Nephron progenitor cell (in vitro differentiated cells): ENCODE measurements at places on chromosomes 7 and 10.
A peak's percentile ranks its signal among the peaks of the same experiment; 100 is the strongest.

DNA sequence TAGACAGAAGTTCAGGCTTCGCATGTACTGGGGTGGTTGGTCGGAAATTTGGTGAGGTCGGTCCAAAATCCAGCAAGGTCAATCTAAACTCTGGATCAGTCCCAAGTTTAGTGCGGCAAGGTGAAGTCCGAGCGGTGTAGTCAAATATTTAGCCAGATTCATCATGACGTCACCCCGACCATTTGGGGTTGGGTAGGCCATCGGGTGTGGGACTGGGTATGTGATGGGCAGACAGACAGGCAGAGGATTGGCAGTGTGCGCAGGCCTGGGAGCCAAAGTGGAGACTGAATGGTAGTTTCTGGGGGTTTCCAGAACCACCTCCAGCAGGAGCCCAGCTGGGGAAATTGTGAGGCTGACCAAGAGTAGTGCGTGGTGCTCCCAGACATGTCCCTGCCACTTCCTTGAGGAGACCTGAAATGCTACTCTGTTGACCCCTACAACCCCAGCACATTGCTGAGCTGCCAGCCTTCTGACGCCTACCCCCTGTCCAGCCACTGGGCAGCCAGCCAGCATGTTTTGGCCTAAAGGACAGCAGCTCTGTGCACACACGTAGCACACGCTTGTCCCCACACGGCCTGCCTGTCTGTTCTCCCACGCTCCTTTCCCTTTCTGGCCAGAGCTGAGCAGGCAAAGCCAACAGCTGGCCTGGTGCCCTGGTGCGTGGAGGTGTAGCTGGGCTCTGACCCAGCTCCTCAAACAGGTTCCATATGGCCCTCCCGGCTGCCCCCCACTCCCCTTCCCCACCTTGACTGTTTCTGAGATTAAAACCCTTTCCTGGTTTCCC, 55.9 kb downstream of the FAM241B start:
- peaks cover 26% of the 10 kb centered on the region for H3K27me3 ChIP-seq
- no peak overlapping the region for H3K4me3 ChIP-seq
- H3K36me3 ChIP-seq = no peaks in the 10 kb centered on the region
- DNase-seq = no peak
- no peak overlapping the region for H3K27ac ChIP-seq

DNA sequence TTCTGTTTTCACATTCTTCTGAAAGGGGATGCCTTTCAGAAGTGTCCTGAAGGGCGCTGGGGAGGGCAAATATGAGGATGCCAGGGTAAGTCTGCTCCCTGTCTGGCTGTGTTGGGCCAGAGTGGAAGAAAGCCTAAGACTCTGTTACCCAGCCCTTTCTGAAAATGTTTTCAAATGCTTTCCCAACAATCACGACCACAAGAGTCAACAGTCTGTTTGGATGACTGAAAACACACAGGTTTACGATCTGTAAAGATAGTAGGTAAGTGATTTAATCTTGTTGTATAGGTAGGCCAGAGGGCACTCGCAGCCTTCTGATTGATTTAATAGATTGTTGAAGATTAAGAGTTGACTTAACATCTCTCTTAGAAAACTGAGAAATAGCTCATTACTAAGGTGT, 13.2 kb downstream of the SGPL1 start:
- no peak overlapping the region for H3K4me3 ChIP-seq
- peak overlapping the region; percentile 91 for H3K27ac ChIP-seq
- H3K36me3 ChIP-seq = peaks cover 49% of the 10 kb centered on the region
- H3K27me3 ChIP-seq = no peaks in the 10 kb centered on the region
- no peak for DNase-seq
- H3K4me1 ChIP-seq = peaks cover 32% of the 10 kb centered on the region

- DNase-seq = no peak
- H3K36me3 ChIP-seq = no peaks in the 10 kb centered on the region
- H3K27ac ChIP-seq = no peak overlapping the region
- no peaks in the 10 kb centered on the region for H3K27me3 ChIP-seq
Observed at GRCh38 chr7:24911213-24911603, 68.8 kb downstream of the OSBPL3 start.

DNA sequence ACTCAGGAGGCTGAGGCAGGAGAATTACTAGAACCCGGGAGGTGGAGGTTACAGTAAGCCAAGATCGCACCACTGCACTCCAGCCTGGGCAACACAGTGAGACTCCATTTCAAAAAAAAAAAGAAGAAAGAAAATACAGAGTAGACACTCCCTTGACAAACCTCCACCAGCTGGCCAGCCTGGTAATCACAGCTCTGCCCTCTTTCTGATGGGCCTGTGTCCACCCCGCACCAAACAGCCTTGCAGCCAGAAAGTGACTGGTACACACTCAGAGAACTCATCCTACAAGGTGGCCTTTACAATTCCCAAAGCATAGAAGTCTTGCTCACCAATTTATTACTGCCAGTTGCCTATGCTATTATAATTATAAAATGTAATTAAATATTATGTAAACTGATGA, 66.6 kb downstream of the COBL start:
- H3K4me1 ChIP-seq = peaks cover 13% of the 10 kb centered on the region
- H3K27me3 ChIP-seq = peaks cover 2% of the 10 kb centered on the region
- H3K4me3 ChIP-seq = no peak overlapping the region
- no peak overlapping the region for H3K27ac ChIP-seq

DNA sequence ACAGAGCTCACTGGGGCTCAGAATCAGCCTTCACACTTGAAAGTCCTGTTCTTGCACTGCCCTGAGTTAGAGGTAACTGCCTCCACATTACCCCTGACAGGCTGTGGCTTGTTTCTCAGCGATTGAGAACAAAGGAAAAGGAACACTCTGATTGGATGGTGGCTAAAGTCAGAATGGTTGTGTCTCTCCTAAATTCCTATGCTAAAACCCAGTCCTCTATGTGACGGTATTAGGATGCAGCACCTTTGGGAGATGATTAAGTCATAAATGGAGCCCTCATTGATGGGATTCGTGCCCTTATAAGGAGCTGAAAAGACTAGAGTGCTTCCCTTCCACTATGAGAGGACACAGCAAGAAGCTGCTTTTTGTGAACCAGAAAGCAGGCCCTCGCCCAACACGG, 38.9 kb upstream of the DGKI start:
- H3K27me3 ChIP-seq = no peaks in the 10 kb centered on the region
- H3K27ac ChIP-seq = no peak overlapping the region
- H3K4me1 ChIP-seq = peaks cover 16% of the 10 kb centered on the region
- peaks cover 81% of the 10 kb centered on the region for H3K36me3 ChIP-seq
- no peak overlapping the region for H3K4me3 ChIP-seq
- no peak for DNase-seq

- no peak overlapping the region for H3K27ac ChIP-seq
- DNase-seq = no peak
- no peaks in the 10 kb centered on the region for H3K36me3 ChIP-seq
- H3K4me1 ChIP-seq = peaks cover 5% of the 10 kb centered on the region
Observed at GRCh38 chr7:34825221-34825620, 167.2 kb downstream of the NPSR1 start.

GRCh38 chr10:78207216-78207615, 173.6 kb downstream of the RPS24 start:
- H3K27ac ChIP-seq = no peak overlapping the region
- H3K27me3 ChIP-seq = peaks cover 7% of the 10 kb centered on the region
- peaks cover 26% of the 10 kb centered on the region for H3K4me1 ChIP-seq

- no peaks in the 10 kb centered on the region for H3K36me3 ChIP-seq
- H3K4me3 ChIP-seq = no peak overlapping the region
- no peak overlapping the region for H3K27ac ChIP-seq
Observed at GRCh38 chr7:28729727-28730126, 228.4 kb downstream of the TRIL start.

DNA sequence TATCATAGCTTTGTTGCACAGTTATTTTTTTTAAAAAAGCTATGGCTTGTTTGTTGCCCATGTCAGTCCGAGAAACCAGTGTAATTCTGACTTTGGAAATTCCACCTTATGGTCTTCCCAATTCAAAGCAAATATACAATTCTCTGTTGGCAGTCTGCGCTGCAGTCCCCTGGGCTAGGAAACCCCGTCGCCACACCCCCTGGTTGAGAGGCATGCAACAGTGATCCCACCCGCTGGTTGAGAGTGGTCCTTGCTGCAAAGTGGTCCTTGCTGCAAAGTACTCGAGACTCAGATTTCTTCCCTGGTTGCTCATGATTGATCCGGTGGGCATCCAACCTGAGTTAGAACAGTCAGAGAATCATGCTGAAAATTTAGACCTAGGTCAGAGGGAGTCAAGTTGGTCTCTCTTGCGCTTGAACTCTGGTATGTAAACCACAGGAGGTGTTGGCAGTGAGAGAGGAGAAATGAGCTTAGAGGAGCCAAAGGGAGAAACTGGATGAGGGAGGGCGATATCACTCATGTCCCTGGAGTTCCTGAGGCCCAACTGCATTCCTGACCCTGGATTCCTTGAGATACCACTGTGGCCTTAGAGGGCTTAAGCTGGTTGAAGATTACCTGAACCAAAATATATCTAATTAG, 45.0 kb upstream of the STK17A start:
- no peak overlapping the region for H3K27ac ChIP-seq
- H3K27me3 ChIP-seq = no peaks in the 10 kb centered on the region
- DNase-seq = no peak
- no peak overlapping the region for H3K4me3 ChIP-seq
- peaks cover 23% of the 10 kb centered on the region for H3K4me1 ChIP-seq

DNA sequence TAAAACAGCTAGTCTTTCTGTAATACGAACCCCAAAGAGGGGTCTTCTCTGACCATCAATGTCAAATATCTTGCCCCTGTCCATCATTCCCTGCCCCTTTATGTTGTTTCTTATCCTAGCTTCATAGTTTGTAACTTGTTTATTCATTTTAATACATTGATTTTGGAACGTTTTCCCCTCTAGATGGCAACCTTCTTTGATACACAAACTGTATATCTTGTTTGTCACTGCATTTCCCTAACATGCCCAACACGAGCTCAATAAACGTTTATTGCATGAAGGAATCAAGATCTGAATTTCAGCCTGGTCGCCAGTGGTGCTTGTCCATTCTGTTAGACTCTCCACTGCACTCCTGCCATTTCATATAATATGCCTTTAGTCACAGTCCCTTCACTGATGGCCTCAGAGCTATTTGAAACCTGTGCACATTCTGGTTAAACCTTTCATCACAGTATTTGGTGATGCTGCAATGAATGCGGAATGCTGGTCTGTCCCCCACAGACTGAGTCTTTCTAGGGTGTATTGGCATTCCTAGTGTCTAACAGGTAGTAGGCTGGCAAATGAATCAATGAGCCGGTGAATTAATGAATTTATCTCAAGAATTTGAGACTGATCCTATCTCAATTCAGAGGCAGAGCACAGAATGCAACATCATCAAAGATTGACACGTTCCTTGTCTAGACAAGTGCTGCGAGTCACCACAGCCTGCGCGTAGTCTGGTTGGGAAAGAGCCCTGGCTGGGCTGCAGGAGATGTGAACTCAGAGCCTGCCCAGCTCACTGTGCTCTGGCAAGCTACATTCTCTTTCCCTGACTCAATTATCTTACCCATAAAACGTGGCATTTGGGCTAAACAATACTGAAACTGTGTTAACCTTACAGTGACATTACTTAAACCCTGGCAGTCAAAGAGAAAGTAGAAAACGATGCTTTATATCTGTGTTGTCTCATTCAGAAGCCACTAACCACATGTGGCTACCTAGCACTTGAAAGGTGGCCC, 55.2 kb upstream of the FRMD4A start:
- no peak overlapping the region for H3K27ac ChIP-seq
- no peaks in the 10 kb centered on the region for H3K36me3 ChIP-seq
- peaks cover 5% of the 10 kb centered on the region for H3K27me3 ChIP-seq
- H3K4me1 ChIP-seq = no peaks in the 10 kb centered on the region
- H3K4me3 ChIP-seq = no peak overlapping the region
- DNase-seq = no peak

DNA sequence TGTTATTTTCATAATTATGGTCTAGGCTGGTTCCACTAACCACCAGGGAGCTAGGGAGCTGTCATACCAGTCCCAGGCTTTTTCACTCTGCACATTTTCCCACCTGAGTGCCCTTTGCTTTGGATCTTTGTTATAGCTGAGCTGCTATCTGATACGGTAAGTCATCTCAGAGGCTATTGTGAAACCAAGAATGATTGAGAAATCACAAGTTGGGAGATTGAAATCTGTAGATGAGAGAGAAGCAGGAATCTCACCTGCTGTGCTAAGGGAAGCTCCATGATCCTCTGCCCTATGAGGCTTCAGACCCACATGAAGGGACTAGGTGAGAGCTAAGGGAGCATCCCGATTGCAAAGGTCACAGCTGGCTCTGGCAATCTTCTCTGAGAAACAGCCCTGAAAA, 307.8 kb downstream of the REEP3 start:
- DNase-seq = no peak
- H3K4me1 ChIP-seq = peaks cover 11% of the 10 kb centered on the region
- no peak overlapping the region for H3K4me3 ChIP-seq
- H3K36me3 ChIP-seq = no peaks in the 10 kb centered on the region

DNA sequence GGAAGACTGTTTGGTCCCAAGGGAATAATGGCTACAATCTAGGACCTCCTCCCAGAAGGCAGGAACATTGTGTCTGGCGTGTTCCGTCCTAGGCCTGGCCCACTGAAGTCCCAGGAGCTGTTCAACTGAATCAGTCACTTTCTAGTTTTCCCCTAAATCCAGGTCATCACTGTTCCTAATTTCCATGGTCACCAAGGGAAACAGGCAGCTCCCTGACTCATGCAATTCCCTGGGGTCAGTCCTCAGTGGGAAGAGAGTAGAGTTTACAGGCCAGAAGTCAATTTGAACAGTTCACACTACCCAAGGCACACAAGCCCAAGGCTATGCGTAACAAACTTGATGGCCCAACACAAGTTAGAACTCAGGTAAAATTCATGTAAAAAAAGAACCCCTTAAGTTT, 44.0 kb downstream of the CREB3L2 start:
- H3K4me3 ChIP-seq = no peak overlapping the region
- no peaks in the 10 kb centered on the region for H3K27me3 ChIP-seq
- DNase-seq = no peak
- H3K27ac ChIP-seq = no peak overlapping the region

- H3K4me3 ChIP-seq = no peak overlapping the region
- peak overlapping the region; percentile 9 for H3K27ac ChIP-seq
- peaks cover 3% of the 10 kb centered on the region for H3K27me3 ChIP-seq
- H3K36me3 ChIP-seq = no peaks in the 10 kb centered on the region
Observed at GRCh38 chr10:98323221-98324164, 55.5 kb upstream of the LOXL4 start.

DNA sequence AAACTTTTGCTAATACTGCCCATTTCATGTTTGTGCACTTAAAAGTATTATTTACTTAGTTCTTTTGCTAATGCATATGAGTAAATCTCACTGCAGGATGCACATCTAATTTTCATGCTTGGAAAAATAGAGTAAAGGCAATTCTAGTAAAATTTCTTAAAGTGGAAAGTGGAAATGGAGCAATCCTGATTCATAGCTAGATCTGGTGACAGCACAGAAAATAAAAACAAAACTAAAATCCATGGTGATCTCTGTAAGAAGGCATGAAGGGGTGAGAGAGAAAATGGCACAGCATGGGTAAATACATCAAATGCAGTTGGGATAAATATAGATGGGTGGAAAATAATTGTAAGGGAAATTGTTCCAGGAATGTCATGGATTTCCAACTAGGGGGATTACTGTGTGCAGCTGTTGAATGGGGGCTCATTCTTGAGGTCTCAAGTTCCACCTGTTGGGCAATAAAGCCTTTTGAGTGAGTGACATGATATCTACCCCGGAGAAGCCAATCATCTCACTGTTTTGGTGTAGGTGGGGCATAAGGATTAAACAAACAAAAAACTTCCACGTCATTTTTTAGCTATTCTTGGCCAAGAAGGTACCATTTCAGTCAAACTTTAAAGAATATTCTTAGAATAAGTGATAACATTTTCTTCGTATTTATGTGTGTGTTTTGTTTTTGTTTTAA, 1.7 kb upstream of the MCU start:
- DNase-seq = peak; percentile 7
- H3K4me1 ChIP-seq = peaks cover 39% of the 10 kb centered on the region
- no peak overlapping the region for H3K4me3 ChIP-seq
- no peaks in the 10 kb centered on the region for H3K36me3 ChIP-seq
- H3K27ac ChIP-seq = no peak overlapping the region
